CD8-positive, alpha-beta memory T cell (primary cell): ENCODE measurements at places on chromosomes 5 and 9.

GRCh38 chr9:87340391-87340790 lies 157.3 kb upstream of the DAPK1 start:
- DNase-seq, result no peak

- DNase-seq, result peak; percentile 0
Observed at GRCh38 chr9:93107825-93108161, 11.8 kb downstream of the CARD19 start.

DNA sequence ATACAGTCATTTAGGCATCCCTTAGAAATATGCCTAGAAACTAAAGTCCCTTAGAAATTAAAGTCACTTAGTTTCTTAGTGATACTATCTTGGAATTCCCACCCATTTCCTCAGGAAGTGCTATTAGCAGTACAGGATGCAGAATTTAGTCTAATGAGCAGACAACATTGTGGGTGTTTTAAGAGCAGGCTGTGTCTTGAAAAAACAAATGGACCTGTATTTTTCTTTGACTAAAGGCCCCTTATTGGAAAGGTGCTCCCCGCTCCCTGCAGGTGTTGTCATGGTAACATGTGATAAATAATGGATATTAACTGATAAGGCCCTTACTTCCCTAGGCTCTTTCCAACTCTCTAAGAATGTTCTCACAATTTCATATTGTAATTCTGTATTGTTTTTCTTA lies 38.8 kb upstream of the STARD4 start:
- no peak for DNase-seq

DNA sequence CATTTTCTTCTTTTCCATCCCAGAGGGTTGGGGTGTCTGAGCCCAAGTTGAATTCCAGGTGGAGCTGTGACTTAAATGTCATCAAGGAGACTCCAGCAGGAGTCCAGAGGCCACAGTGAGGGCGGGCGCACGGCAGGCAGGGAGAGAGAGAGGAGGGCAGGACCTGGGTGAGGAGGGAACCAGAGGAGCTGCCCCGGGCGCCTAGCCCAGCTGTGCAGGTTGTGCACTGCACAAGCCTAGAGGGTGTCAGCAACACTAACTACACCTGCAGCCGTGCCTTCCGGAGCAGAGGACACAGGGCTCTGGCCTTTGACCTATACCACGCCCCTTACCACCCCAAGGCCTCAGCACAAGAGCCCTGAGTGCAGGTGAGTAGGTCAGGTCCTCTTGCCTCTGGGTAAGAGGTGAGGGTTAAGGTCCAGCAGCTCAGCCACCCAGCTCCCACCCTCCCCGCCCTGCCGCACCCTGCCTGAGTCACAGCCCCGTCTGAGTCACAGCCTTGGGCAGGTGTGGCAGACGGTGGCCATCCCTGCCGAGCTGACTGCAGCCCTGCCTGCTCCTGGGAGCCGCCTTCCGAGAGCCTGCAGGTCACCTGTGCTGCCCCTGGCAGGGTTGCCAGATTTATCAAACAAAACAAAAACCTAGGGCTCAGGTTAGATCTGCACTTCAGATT lies 6.4 kb upstream of the AGPAT2 start:
- no peak for DNase-seq

- DNase-seq, result no peak
Observed at GRCh38 chr9:38026021-38026809, 42.8 kb downstream of the SHB start.

DNA sequence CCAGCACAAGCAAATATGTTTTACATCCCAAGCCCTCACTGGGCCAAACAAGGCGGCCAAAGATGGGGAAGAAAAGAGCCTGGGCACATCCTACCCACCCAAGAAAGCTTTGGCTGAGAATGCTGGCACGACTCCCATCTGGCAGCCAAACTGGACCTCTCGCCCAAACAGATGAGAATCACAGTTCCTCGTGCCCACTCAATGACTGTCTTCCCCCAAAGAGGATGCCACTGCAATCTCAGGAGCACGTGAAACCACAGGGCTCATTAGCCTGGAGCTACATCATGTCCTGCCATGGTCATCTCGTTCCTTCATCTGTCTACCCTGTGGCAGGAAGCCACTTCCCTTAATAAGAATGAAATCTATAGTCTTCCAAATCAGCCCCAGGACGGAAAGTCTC lies 536.8 kb downstream of the BNC2 start:
- no peak for DNase-seq

GRCh38 chr5:38121420-38121819 lies 136.9 kb upstream of the EGFLAM start:
- DNase-seq, result no peak

DNA sequence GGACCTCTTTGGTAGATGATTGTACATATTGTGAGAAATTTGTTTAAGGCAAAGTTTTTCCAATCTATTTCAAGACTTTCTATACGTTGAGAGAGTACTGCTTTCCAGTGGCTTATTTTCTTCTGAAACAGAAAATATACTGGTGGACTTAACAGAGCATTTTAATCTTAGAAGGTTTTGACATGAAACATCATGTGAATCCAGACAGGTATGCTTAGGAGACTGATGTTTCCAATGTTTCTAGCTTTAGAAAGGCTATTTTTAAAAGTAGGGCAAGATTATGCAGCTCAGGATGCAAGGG lies 71.0 kb downstream of the PIK3R1 start:
- no peak for DNase-seq

DNA sequence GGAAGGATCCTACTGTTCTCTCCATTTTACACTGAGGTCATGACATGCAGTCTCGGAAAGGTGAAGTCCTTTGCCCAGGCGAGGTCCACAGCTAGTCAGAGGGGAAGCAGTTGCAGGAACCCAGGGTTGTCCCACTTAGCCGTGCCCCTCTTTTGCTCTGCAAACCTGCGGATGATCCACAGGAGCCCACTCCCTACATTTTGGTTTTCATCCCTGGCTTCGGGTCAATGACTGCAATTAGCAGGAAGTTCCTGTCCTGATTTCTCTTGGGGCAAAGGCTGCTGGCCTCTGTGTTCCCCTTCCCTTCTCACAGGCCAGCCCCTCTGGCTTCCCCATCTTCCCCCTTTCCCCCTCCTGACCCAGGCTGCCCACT lies 1.3 kb downstream of the SLC2A8 start:
- DNase-seq, result no peak

DNA sequence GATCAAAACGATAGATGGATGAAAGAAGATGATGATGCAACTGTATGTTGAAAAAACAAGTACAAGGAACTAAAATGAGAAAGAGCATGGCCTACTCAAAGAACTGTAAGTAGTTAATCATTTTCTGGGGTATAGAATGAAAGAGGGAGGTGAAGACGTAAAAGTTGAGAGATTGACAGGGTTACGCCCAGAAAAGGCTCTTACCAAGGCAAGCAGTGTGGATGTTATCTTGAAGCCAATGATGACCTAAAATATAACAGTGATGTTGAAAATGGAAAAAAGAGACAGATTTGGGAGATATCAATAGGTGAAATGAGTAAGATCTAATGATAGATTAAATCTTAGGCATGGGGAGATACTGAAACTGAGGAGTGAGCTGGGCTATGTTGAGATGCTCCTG lies 80.4 kb upstream of the GNAQ start:
- no peak for DNase-seq

DNA sequence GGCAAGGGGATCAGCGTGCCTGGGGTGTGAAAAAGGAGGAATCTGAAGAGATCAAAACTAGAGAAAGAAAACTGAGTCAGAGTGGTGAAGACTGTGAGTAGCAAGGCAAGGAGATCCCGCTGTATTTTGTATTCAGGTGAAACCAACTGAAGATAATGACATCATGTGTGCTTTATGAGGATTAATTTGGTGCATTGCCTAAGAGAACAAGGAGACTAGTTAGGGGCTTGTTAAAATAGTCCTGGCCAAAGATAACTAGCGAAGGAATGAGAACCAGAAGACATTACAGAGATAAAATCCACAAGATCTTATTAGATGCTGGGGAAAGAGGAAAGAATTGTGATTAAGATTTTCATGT lies 16.9 kb upstream of the GPX3 start:
- DNase-seq, result no peak

- no peak for DNase-seq
Observed at GRCh38 chr5:171340042-171340441, 31.0 kb downstream of the TLX3 start.

DNA sequence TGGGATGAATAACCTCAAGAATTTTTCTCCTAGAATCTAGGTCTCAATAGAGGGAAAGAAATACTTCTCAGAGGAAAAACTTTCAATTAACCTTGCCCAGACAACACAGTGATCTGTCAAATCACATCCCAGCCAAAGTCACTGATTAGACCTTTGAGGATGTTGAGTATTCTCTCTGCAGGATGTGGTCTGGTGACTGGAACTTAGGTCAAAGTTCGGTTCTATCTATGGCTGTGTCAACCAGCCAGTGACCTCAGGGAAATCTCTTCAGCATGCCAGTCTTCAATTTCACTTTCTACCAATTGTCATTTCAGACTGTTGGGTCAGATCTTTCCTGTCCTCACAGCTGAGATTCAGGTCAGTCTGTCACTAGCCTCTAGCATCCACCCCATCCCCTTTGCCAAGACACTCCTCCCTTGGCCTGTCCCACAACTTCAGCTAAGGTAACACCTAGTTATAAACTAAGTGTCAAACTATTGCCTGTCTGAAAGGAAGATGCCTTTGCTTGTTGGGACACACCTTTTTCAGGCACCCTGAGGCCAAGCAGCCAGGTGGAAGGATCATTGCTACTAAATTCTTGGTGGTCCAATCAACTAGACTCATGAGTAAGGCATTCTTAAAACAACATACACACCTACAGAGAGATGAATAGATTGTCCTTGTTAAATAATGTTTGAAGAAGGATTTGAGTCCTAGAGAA lies 156.3 kb upstream of the FST start:
- DNase-seq, result no peak

DNA sequence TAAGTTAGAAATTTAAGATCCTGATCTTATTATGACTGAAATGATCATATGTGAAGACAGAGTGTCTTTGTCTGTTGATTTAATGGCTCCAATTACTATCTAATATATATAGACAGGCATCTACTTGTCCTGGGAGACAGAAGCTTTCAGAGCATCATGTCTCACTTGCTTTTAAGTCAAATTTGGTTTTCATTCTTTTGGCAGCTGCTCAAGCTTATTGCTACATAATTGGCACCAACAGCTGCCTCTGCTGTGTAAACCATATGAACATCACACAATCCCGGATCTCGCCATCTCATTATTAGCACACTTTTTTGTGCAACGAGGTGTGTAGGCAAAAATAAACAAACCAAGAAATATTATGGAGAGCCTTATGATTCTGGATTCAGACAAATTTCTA lies 1717.9 kb downstream of the EFNA5 start:
- no peak for DNase-seq

- no peak for DNase-seq
Observed at GRCh38 chr9:4741365-4742089, 525 bp upstream of the AK3 start.

GRCh38 chr5:159095866-159096242 lies 3.9 kb downstream of the EBF1 start:
- DNase-seq, result no peak

GRCh38 chr5:168667301-168667840 lies 88.2 kb upstream of the PANK3 start:
- DNase-seq, result no peak

GRCh38 chr5:163440954-163441353 lies 3.6 kb downstream of the CCNG1 start:
- no peak for DNase-seq

DNA sequence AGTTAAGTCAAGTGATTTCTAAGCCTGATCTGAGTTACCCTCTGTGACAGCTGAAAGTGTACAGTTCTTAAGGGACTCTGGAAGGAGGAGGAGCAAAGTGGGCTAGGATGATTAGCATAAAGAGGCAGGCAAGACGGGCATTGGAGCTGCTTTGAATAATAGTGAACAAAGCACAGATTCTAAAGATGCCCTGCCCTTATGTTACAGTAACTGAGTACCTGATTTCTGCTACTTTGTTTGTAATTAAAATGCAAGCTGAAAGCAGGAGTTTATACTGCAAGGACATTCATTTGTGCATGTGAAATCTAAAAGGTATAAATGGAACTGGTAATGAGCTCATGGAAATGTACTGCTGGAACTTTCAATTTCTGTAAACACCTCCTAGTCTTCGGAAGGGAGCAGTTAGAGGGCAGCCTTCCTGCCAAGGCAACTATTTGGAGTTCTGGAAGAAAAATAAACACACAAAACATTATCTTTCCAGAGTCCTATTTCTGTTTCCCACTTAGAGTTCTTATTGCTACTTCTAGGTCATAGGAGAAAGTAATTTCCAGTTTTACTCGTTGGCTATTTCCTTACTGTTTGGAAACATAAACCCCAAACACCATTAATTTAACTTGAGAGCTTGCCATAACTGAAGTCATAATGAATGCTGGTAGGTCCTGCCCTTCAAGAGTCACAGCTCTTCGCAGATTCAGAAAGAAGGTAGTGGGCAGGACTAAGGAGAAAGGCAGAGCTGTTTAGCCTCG lies at the start of gene RANBP3L:
TSS of gene RANBP3L (minus strand) at position 45 of the 746 bp plus-strand sequence. CDS start 486 bp downstream, outside the sequence.
- DNase-seq, result no peak

DNA sequence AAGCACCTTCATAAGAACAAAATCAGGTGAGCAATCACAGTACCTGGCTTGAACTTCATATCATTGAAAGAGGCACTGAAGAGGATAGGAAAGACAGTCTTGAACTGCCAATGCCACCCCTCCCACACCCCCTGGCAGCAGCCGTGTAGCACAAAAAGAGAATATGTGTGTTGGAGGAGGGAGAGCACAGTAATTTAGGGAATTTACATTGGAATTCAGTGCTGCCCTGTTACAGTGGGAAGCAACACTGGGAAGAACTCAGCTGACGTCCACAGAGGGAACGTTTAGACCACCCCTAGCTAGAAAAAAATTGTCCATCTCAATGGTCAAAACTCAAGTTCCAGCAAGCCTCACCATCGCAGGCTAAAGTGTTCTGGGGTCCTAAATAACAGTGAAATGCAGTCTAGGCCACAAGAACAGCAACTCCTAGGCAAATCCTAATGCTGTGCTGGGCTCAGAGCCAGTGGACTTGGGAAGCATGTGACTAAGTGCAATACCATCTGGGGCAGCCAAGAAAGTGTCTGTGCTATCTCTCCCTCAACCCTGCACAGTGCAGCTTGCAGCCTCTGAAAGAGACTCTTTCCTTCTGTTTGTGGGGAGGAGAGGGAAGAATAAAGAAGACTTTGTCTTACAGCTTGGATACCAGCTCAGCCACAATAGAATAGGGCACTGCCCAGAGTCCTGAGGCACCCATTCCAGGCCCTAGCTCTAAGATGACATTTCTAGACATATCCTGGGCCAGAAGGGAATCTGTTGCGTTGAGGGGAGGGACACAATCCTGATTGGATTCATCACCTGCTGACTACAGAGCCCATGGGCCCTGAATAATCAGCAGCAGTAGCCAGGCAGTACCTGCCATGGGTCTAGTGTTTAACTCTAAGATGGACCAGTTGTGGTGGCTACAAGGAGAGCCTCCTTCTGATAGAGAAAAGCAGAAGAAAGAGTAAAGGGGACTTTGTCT lies 62.1 kb upstream of the VLDLR start:
- DNase-seq, result no peak

GRCh38 chr9:84947412-84947972 lies 278.0 kb downstream of the NTRK2 start:
- no peak for DNase-seq
